ENCODE measurements at places on chromosomes 4 and X.

GRCh38 chr4:113607998-113608397, 153.5 kb downstream of the CAMK2D start:
- DNase-seq = no peak

DNA sequence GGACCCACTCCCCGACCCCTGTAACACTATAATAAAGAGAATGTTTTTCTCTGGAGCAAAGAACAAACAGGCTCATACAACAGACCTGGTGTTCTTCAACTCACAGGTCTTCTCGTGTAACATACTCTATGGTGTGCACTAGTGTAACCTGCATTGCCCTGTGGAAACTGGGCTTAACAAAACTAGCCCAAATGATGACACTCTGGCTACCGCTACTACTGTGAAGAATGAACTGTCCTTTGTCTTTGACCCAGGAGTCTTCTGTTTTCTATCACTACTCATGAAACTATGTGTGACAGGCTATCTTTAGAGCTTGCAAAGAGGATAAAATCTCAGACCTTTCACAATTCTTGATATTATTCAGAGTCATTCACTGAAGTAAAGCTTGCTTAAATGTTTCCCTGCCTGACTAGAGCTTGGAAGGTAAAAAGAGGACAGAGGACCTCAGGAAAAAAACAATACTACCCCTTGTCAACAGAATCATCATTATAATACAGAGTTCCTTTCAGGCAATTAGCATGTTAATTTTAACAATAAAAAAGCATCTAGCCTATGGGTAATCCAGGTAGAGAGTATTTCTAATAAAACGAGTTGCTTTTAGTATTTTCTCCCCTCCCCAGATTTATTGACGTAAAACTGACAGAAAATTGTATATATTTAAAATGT, 59.2 kb downstream of the FSTL5 start:
- no peak for DNase-seq

DNA sequence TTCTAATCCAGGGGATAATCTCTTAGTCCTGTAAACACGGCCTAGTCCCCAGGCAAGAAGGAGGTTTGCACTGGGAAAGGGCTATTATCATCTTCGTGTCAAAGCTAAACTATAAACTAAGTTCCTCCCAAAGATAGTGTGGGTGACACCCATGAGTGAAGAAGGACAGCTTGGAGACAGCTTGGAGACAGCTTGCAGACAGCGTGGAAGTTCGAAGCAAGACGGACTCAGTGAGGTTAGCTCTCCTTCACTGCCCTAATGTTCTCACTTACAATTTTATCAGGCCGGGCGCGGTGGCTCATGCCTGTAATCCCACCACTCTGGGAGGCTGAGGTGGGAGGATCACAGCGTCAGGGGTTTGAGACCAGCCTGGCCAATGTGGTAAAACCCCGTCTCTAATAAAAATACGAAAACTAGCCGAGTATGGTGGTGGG, 19.2 kb upstream of the PLCXD1 start:
- DNase-seq = no peak

- no peak for DNase-seq
These were observed 16.8 kb downstream of the CAMK2D start for GRCh38 chr4:113744667-113745240.

GRCh38 chr4:25299476-25300203, 12.9 kb upstream of the ZCCHC4 start:
- DNase-seq = no peak

GRCh38 chr4:105343146-105343931, 130.5 kb downstream of the PPA2 start:
- no peak for DNase-seq

DNA sequence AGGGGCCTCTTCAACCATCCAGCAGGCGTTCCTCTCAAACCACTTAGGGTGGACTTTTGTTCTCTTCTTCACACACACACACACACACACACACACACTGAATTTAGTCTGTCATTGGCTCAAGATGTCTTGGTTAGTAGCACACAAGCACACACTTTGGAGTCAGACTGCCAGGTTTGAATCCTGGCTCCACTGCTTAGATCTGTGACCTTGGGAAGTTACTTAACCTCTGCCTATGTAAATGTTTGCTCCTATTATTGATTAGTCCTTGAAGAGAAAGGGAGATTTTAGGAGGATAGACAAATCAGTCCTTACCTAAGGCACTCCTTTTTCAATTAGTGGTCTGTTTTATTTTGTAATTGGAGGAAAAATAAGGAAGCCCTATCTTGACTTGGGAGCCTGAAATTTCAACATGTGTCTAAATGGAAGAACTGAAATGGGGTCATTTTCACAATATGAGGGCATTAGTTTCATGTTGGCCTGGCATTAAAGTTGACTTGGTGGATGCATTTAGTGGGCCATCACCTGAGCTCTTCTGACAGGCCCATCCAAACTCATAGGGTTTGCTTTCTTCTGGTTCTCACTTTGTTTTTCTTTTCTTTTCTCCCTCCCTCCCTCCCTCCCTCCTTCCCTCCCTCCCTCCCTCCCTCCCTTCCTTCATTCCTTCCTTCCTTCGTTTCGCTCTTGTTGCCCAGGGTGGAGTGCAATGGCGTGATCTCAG, 13.3 kb upstream of the TMEM131L start:
- no peak for DNase-seq

- no peak for DNase-seq
These were observed 13.4 kb upstream of the PAPSS1 start for GRCh38 chr4:107733431-107733925.
